ENCODE measurements at places on chromosomes 3 and 15. TPM values are rescaled to one million over a fixed set of nuclear protein-coding genes. Genes with fewer than 3 reads are reported as not detected.

The DNAH12 gene
- total RNA-seq = 0.21 TPM

- H3K27me3 ChIP-seq = no peaks in the 10 kb centered on the region
- H3K4me3 ChIP-seq = no peak overlapping the region
- no peak for DNase-seq
- no peaks in the 10 kb centered on the region for H3K36me3 ChIP-seq
- peaks cover 4% of the 10 kb centered on the region for H3K4me1 ChIP-seq
- no peak overlapping the region for H3K27ac ChIP-seq
These were observed 5.3 kb upstream of the SPRED1 start for GRCh38 chr15:38247336-38247735.

DNA sequence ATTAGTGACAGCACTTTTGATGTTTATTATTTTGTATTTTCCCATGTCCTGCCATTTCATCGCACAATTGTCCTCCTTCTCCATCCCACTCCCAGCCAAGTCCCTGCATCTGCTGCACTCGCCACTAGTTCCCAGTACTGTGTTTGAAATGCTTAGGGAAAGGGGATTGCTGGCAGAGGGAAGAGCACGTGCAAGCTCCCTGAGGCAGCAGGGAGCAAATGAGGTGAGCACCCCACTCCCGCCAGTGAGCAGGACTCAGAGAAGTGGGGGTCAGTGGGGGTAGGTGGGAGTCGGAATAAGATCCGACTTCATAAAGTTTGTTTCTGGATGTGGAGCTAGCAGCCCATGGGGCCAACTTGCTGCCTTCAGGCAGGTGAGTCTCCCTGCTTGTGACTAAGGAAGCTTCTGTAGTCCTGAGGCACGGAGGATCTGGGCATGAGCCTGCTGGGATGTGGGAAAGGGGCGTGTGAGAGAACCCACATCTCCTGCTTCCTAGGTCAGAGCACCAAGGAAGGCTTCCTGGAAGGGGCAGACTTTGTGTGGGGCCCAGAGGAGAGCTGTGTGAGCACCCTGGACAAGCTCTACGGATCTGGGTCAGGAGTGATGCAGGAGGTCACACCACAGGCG, 99.7 kb upstream of the TLE3 start:
- no peaks in the 10 kb centered on the region for H3K27me3 ChIP-seq
- no peaks in the 10 kb centered on the region for H3K36me3 ChIP-seq
- DNase-seq = no peak
- H3K27ac ChIP-seq = peak overlapping the region; percentile 85
- no peak overlapping the region for H3K4me3 ChIP-seq

GRCh38 chr3:45952456-45952855, 9.2 kb downstream of the CXCR6 start:
- DNase-seq = no peak
- no peaks in the 10 kb centered on the region for H3K27me3 ChIP-seq
- H3K4me3 ChIP-seq = no peak overlapping the region
- H3K27ac ChIP-seq = no peak overlapping the region
- no peaks in the 10 kb centered on the region for H3K4me1 ChIP-seq

Data from Panc1 (cell line).